Kidney capillary endothelial cell (primary cell): ENCODE measurements at places on chromosomes 12 and 14.

GRCh38 chr12:34602213-34602940, 580.1 kb downstream of the ALG10 start:
- no peak for DNase-seq

GRCh38 chr14:85479771-85480170, 50.2 kb upstream of the FLRT2 start:
- no peak for DNase-seq

DNA sequence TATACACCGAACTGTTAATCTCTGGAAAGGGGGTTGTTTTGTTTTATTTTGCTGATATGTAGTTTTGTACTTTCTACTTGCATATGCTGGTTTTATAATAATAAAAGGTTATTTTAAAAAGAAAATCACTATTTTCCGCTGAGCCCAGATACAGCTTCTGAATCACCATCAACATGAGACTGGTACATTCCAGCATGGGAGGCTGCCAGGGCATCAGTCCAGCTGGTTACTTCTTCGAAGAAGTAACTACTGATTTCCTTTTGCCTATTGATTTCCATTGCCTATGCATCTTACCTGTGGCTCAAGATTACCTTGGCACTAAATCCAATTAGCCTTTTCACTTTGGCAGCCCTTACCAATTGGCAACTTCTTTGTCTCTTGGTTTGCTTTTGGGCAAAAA, 11.7 kb upstream of the OSBPL8 start:
- no peak for DNase-seq

GRCh38 chr14:98752660-98753059, 519.3 kb downstream of the BCL11B start:
- DNase-seq = no peak

GRCh38 chr12:107196681-107197080, 103.3 kb upstream of the CRY1 start:
- DNase-seq = no peak

DNA sequence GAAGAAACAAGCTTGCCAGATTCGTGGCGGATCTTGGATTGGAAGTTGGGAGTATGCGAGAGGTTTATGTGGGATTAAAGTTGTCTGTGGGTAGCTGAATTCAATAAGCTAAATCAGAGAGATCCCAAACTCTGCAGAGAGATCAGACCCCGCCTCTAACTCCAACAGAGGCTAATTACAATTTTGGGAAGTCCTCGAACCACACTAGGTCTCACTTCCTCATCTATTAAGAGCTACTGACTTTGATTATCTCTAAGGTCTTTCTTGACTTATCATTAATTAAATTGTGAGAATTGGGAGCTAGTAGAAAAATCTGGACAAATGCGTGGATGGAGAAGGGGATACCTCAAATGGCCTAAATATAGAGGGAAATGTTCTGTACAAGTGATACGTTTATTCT, 9.1 kb downstream of the NTF3 start:
- no peak for DNase-seq

- DNase-seq = peak; percentile 45
These were observed 778 bp downstream of the TCP11L2 start for GRCh38 chr12:106303202-106303820.

GRCh38 chr14:50038398-50039119, 77.8 kb downstream of the VCPKMT start:
- peak; percentile 48 for DNase-seq

GRCh38 chr12:13404631-13405473, 208.3 kb downstream of the EMP1 start:
- DNase-seq = no peak

DNA sequence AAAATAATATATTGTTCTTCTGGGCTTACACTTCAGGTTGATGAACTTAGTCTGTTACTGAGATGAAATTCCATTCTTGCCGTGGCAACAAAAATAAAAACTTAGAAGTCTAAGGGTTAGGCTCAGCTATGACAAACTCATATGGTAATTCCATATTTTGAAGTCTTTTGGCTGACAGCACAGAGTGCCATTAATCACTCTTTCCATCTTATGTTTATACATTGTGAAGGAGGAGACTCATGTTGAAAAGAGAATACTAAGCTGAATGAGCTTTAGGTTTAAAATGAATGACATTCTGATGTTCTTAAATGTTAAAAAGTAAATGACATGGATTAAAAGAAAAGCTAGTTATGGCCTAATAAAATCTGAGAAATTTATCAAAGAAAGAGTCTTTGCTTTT, 291.9 kb downstream of the SOX5 start:
- DNase-seq = no peak

DNA sequence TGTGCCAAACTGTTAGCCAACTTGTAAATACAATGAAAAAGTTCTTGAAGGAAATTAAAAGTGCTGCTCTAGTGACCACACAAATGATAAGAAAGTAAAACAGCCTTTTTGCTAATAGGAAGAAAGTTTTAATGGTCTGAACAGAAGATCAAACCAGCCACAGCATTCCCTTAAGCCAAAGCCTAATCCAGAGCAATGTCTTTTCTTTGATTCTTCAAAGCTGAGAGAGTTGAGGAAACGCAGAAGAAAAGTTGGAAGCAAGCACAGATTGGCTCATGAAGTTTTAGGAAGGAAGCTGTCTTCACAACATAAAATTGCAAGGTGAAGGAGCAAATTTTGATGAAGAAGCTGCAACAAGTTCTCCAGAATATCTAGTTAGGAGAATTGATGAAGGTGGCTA, 213.8 kb downstream of the ATXN7L3B start:
- DNase-seq = no peak

- no peak for DNase-seq
These were observed 26.8 kb upstream of the PEX5 start for GRCh38 chr12:7162691-7163114.
